GM23338 (cell line): ENCODE measurements at places on chromosomes 5 and 9. TPM values are rescaled to one million over a fixed set of nuclear protein-coding genes. Genes with fewer than 3 reads are reported as not detected.

Gene MYOT
- total RNA-seq, result not detected in 2 replicates

GRCh38 chr5:93079046-93079445, 502.0 kb downstream of the NR2F1-AS1 start:
- DNase-seq, result no peak

- no peak for DNase-seq
Observed at GRCh38 chr5:135441350-135441831, 5.8 kb downstream of the DCANP1 start.

DNA sequence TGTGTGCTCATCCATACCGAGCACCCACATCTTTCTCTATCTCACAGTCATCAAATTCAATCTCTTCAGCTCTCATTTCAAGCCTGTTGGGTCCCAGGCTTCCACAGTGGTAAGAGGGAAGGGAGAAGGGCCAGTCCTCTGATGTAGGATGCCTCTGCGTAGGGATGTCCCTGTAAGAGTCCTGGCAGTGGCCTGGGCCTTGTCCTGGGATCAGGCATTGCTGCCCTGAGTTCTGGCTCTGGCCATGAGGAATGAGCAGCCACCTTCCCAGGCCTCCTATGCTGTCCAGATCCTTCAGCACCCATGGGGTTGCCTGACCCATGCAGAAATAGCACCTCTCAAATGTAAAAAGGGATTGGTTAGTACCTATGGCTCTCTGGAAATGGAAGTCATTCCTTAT, 121.2 kb downstream of the EFNA5 start:
- no peak for DNase-seq

GRCh38 chr5:91266184-91266705, 116.9 kb downstream of the ARRDC3 start:
- DNase-seq, result no peak
